Upper lobe of left lung (tissue), 6 donors: ENCODE measurements at places on chromosomes 13 and 19.

- no peak for DNase-seq
These were observed 116.2 kb upstream of the ZNF536 start for GRCh38 chr19:30255791-30256495.

- DNase-seq: no peak
These were observed 6.9 kb downstream of the CIB3 start for GRCh38 chr19:16166417-16166816.

DNA sequence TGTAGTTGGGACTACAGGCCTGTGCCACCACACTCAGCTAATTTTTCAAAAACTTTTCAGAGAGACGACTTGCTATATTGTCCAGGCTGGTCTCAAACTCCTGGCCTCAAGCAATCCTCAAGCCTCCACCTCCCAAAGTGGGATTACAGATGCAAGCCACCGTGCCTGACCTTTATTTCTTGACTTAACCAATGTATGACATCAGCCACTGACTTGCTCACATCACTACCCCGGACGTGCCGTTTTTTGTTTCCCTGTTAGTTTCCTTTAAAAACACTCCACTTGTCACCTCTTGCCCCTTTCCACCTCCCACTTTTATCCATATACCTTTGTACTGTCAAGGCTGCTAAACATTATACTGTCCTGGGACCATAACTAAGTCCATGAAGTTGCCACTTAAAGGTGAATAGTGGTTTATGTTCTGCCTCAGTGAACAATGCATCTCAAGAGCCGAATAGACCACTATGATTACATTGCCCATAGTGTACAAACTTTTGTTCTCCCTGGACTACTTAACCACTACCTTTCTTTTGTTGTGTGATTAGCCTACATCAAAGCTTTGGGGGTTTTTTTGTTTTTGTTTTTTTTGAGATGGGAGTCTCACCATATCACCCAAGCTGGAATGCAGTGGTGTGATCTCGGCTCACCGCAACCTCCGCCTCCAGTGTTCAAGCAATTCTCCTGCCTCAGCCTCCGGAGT, 2.3 kb upstream of the EPHX3 start:
- DNase-seq: no peak

- DNase-seq: peak; percentile 35
These were observed 12.4 kb upstream of the SULT2B1 start for GRCh38 chr19:48539503-48540096.

GRCh38 chr19:11538232-11539036, at the start of gene CNN1:
Gene CNN1 (plus strand): TSS chr19:11538851. CDS start chr19:11538928, 77 bp downstream.
- no peak for DNase-seq

GRCh38 chr13:99421758-99422585, 79.3 kb upstream of the TM9SF2 start:
- DNase-seq: no peak

- peak; percentile 70 for DNase-seq
These were observed 770 bp downstream of the HNRNPM start for GRCh38 chr19:8445488-8446001.
